ENCODE measurements at places on chromosomes 4 and X.

DNA sequence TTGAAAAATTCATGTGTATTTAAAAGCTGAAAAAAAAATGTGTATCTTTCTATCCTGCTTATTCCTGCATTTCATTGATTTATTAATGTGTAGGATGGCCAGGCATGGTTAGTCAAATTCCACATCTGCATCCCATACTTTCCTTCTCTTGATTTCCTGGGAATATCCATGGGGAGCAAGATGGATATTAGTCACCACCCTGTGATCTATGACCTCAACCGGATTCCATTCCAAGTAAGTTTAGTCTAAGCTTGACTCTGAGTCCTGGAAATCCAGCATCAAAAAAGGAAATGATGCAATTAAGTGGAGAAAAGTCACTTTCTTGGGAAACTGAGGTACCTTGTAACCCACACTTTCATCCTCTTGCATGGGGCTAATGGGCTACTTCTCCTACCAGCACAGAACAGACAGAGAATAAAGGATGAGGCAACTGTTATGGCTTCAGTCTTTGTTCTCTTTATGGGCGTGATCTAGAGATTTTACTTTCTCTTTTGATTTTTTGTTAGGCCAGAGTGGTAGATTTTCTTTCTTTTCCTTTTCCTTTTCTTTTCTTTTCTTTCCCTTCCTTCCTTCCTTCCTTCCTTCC, 17.1 kb upstream of the BEX4 start:
- H3K4me1 ChIP-seq: no peaks in the 10 kb centered on the region
- no peak overlapping the region for H3K27ac ChIP-seq
- no peaks in the 10 kb centered on the region for H3K27me3 ChIP-seq
- DNase-seq: no peak

- no peaks in the 10 kb centered on the region for H3K36me3 ChIP-seq
- H3K4me3 ChIP-seq: no peak overlapping the region
- no peak overlapping the region for H3K27ac ChIP-seq
- H3K27me3 ChIP-seq: no peaks in the 10 kb centered on the region
- no peak for DNase-seq
Observed at GRCh38 chr4:57037982-57038604, 59.4 kb downstream of the POLR2B start.

DNA sequence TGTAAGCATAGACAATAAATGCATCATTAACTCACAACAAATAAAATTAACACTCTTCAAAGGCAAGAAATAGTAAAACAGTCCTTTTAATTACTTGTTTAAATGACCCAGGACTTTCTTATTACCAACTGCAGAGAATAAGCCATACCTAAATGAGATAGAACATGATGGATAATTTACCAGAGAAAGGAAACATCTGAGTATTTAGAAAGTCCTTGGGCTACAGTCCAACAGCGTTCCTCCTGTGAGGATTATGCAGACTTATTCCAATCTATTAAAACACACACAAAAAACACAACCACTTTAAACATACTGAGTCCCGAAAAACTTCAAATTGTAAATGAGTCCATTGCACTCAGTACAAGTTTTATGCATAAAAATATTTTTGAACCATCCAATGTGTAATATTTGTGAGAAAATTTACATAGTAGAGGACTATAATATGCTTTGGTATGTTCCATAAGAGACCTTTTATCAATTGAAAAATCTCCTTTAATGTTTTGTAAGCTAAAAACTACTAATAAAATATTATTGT, 129.2 kb downstream of the NR3C2 start:
- no peak for DNase-seq
- no peak overlapping the region for H3K27ac ChIP-seq
- H3K4me3 ChIP-seq: no peak overlapping the region
- no peaks in the 10 kb centered on the region for H3K27me3 ChIP-seq
- H3K4me1 ChIP-seq: no peaks in the 10 kb centered on the region

DNA sequence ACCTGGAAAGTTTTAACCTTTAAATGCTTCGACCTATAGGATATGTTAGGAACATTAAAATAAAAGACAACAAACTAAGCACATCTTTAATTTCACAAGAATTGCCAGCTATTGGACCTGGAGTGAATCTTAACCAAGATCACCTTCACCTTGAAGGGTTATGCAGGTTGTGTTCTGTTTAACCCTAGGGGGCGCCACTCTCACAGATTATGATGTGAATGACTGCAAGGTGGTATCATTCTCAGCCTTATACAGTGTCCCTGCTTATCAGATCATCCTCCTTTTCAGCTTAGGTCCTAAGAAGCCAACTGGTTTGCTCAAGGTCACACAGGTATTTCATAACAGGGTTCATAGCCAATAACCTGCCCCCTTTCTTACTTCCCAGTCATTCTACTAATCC, 23.5 kb downstream of the INTS6L start:
- H3K27me3 ChIP-seq: no peaks in the 10 kb centered on the region
- H3K36me3 ChIP-seq: no peaks in the 10 kb centered on the region
- H3K4me3 ChIP-seq: no peak overlapping the region
- peak; percentile 33 for DNase-seq
- H3K4me1 ChIP-seq: peaks cover 25% of the 10 kb centered on the region
- H3K27ac ChIP-seq: peak overlapping the region; percentile 29

DNA sequence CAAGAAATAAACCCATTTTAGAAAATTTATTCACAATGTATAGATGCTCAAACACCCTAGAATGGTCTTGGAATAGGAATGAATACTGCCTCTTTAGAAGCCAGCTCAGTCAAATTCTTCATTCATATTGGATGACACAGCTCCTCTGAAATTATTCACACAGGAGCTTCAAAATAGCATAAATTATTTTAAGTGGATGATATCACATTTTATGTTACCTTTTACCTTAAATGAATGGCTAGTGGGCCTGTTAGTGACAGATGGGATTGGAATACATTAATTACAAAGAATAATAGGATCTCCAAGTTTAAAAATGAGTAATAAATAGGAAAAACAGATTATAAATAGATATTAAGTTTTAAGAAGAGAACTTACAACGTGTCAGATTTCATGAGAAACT, 184.4 kb downstream of the GABRB1 start:
- DNase-seq: no peak
- no peak overlapping the region for H3K27ac ChIP-seq
- no peaks in the 10 kb centered on the region for H3K27me3 ChIP-seq
- H3K4me3 ChIP-seq: no peak overlapping the region

- no peak overlapping the region for H3K27ac ChIP-seq
- H3K27me3 ChIP-seq: no peaks in the 10 kb centered on the region
- H3K4me3 ChIP-seq: no peak overlapping the region
Observed at GRCh38 chr4:31360786-31361185, 640.6 kb downstream of the PCDH7 start.

GRCh38 chr4:2353222-2354107, 65.0 kb downstream of the ZFYVE28 start:
- no peak overlapping the region for H3K4me3 ChIP-seq
- peaks cover 4% of the 10 kb centered on the region for H3K36me3 ChIP-seq
- H3K27ac ChIP-seq: no peak overlapping the region
- no peak for DNase-seq
- no peaks in the 10 kb centered on the region for H3K27me3 ChIP-seq

DNA sequence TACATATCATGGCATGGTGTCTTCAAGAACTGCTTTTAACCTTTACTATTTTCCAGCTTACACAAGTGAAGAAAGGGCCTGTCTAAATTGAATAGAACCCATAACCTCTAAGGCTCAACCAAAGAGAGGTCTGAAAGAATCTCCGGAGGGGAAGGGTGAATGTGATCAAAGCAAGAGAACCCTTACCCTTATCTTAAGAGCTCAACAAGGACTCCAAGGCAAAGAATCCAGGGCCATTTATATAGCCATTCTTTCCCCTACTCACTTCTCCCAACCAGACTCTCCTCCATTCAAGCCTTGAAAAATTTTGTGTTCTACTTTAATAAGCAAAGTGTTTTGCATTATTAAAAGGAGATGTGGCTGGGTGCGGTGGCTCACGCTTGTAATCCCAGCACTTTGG, 118.7 kb downstream of the SH3RF1 start:
- H3K36me3 ChIP-seq: no peaks in the 10 kb centered on the region
- no peaks in the 10 kb centered on the region for H3K27me3 ChIP-seq
- no peak overlapping the region for H3K4me3 ChIP-seq
- H3K4me1 ChIP-seq: no peaks in the 10 kb centered on the region

- no peak for DNase-seq
- no peak overlapping the region for H3K4me3 ChIP-seq
- H3K36me3 ChIP-seq: no peaks in the 10 kb centered on the region
- H3K4me1 ChIP-seq: no peaks in the 10 kb centered on the region
- H3K27ac ChIP-seq: no peak overlapping the region
Observed at GRCh38 chr4:35644591-35644990, 599.7 kb downstream of the ARAP2 start.

DNA sequence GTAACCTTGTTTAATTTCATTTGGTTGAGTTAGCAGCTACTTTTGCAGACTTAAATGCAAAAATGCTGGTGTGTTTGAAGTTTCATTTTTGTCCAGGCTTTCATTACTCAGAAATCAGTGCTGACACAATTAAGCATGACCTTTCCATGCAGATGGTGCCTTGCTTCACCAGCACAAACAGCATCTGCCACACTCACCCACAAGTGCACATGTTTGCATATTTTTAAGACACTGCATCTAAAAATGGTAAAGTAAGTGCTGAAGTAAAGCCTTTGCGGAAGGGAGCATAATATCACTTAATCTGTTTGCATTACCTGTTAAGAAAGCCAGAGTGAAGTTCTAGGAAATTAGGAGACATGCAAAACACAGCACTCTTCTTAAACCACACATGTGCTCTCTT, 7.3 kb upstream of the DAPP1 start:
- H3K27me3 ChIP-seq: peaks cover 6% of the 10 kb centered on the region
- H3K4me1 ChIP-seq: no peaks in the 10 kb centered on the region
- H3K27ac ChIP-seq: no peak overlapping the region
- H3K36me3 ChIP-seq: no peaks in the 10 kb centered on the region

DNA sequence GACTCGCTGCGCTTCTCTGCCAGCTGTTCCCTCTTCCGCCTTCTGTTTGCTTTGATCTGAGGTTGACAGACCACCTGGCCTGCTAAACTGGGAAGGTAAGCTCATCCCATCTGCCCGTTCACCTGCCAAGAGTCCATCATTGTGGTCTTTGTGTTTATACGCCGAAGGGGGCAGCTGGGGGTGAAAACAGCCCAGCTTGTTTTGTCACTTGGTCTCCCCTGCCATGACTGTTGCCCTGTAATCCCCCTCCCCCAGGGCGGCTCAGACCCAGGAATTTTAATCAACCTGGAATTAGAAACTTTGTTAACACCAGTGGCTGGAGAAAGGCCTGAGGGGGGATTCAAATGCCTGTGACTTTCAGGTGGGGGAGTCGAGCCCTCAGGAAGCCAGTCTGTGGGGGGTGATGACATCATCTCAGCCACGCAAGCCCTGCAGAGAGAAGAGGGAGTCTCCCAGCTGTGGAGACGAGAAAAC, 333.3 kb downstream of the BCOR start:
- DNase-seq: no peak
- H3K36me3 ChIP-seq: no peaks in the 10 kb centered on the region
- no peak overlapping the region for H3K4me3 ChIP-seq
- H3K4me1 ChIP-seq: peaks cover 2% of the 10 kb centered on the region
- H3K27me3 ChIP-seq: no peaks in the 10 kb centered on the region
- H3K27ac ChIP-seq: no peak overlapping the region

GRCh38 chr4:132614682-132615081, 534.4 kb upstream of the PCDH10 start:
- no peaks in the 10 kb centered on the region for H3K4me1 ChIP-seq
- H3K27me3 ChIP-seq: no peaks in the 10 kb centered on the region
- H3K36me3 ChIP-seq: no peaks in the 10 kb centered on the region
- H3K4me3 ChIP-seq: no peak overlapping the region
- H3K27ac ChIP-seq: no peak overlapping the region

Data from T-cell (primary cell).